ENCODE measurements at places on chromosomes 16 and 17. TPM values are rescaled to one million over a fixed set of nuclear protein-coding genes. Genes with fewer than 3 reads are reported as not detected.

Gene RUNDC1
- 22.3 TPM for total RNA-seq

Gene MYH2
- 0.48 TPM for total RNA-seq

Gene ARL2BP
- 32.7 TPM for total RNA-seq

Gene GJD3
- 0.40 TPM for total RNA-seq

Gene CMTM2
- total RNA-seq: not detected

Gene ADAP2
- 4.4 TPM for total RNA-seq

DNA sequence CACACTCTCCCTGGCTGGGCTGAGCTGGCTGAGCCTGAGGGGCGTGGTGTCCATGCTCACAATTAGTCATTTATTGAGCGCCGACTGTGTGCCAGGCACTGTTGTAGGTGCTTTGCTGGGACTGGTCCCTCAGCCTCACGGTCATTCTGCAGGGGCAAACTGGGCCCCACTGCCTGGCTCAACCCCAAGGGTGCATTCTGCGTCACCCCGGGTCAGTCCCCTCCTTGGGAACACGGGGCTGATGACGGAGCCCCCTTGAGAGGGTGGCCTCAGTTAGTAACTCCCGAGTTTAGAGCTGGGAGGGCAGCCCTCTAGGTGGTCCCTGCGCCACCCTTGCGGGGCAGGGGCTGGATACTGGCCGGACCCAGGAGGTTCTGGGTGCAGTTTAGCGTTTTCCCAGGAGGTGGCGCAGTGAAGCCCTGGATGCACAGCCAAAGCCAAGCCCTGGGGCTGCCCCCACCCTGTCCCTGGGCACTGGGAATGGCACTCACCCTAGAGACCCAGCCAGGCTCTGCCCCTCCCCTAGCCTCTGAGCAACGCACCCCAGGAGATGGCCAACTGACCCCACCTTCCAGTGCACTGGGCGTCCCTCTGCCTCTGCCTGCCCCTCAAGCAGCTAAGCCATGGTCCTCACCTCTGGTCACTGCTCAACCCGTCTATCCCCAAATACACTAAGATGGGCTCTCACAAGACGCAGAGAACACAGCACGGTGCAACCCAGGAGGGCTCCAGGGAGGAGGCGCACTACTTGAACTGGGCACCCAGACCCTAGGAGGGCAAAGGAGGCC is 243.2 kb upstream of the GSE1 start:
- DNase-seq: peak; percentile 82

- DNase-seq: no peak
Measured at GRCh38 chr16:57315416-57315815, 30.9 kb upstream of the PLLP start.

DNA sequence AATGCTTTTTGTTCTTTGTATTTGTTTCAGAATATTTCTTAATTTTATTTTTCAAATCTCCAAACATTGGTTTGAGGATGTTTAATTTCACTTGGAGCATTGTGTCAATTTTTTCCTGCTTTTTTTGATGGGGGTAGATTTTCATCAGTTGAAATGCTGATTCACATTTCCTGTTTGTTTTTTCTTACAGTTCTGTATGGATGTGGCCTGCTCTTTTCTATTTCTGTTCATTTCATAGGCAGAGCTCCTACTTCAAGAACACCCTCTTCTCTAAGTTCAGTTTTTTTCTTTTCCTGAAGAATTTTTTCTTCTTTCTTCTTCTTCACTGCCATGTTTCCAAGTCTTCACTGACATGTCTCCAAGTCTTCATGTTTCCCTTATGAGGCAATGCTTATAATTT is 8.8 kb downstream of the MBTD1 start:
- DNase-seq: no peak

DNA sequence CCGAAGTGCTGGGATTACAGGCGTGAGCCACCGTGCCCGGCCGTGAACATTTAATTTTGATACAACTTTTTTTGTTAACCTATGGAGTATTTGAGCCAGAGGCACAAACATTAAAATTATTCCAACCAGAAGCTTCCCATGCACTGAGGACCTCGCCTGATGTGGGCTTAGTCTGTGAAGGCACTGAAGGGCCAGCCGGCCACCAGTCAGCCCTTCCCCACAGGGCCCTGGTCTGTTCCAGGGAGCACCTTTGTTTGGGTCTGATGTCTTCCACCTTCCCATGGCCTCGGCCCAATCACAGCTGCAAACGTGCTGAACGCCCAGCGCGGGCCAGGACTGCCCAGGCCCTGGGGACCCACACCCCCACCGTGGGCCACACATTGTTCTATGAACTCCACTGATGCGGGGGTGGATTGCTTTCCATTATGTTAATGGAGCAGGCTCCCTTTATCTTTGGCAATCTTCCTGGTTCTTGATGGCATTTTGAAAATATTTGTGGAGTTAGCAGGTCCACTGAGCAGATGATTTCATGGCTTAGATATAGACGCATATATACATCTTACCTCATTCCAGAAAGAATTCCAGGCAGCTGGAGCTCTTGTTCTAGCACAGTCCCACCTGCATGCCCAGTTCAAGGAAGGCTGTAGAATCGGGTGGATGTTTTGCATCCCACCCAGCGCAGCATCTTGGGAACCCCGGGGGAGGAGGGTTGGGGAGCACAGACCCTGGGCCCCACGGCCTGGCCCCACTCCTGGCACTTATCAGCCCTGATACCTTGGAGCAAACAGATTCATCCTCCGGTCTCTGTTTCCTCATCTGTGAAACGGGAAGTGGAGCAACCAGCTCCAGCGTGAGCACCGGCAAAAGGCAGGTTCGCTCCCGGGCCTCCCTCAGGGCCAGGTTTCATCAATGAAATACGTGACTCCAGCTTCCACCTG is 14.5 kb downstream of the SPIRE2 start:
- DNase-seq: no peak

DNA sequence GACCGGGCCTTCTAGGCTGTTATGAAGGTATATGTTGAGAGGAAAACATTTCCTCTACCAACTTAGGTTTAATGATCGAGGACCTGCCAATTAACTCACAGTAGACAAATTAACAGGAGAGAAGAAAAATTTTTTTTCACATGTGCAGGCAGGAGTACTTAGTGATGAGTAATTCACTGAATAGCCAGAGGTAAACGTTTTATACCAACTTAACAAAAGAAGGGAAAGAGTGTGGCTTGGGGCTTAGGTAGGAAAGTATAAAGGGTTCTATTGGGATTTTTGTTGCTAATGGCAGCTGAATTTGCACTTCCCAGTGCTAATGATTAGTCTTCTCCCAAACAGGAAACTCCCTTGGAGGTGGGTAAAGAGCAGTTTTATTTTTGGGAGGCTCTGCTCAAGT is 121.6 kb upstream of the HS3ST4 start:
- no peak for DNase-seq

- DNase-seq: peak; percentile 86
Measured at GRCh38 chr17:40443196-40443987, at the start of gene IGFBP4. Gene IGFBP4 (plus strand): TSS chr17:40443450. CDS start chr17:40443736, 286 bp downstream.

DNA sequence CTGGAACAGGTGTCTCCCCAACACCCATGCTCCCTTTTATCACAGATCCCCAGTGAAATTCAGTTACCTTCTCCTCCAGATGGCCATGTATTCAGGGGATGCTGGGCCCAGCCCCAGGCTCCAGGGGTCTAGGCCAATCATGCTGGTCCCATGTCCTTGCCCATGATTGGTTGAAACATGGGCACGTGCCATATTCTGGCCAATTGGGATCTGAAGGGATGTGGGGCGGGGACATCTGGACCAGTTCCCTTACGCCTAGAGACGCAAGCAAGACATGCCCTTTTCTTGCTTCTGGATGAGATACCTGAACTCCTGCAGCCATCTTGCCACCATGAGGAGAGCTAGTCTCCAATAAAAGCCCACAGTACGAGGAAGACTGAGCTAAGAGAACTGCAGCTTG is 31.0 kb upstream of the ST6GALNAC1 start:
- no peak for DNase-seq

DNA sequence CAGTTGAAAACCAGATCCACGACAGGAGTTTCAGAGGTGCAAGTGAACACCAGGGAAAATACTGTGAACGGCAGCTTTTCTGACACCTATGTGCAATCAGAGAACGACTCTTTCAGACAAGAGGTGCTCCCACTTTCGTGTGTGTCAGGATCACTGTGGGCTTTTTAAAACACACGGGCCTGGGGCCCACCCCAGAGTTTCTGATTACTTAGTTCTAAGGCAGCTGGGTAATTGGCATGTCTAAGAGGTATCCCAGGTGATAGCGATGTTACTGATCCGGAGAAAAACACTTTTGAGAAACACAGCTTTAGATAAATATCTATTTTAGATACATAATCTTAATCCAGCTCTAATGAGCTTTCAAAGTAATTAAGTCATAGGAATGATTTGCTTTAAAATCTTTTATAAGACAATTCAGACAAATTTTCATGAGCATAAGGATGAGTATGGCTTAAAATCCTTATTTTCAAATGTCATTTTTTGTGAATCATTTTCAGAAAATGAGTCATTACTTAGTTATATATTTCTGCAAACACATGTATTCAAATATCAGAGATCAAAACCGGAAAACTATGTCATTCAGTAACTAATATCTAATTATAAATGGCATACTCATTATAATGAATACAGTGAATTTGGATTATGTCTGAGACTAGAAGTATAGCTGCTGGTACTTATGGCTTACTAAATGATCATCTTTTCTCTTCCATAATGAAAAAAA is 217.9 kb upstream of the PSMD7 start:
- DNase-seq: no peak
